Activated naive CD8-positive, alpha-beta T cell treated with anti-CD3 and anti-CD28 coated beads, Interleukin-2, amount 50 U/mL, for 24 hours (primary cell): ENCODE measurements at places on chromosomes 4 and X.

DNA sequence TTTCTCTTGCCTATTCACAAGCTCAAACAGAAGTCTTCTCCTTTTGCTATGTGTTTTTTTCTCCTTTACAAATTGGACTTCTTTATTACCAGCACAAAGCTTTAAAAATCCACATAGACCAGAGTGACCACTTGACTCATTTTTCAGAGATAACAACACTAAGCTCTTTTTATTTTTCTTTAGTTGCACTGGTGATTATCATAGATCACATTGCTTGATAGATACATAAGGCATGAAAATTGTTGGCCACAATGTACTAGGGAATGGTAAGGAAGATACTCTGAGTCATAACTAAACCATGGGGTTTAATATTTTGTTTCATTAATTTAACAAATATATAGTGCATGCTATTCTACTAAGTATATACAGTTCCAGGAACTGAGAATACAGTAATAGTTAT lies 159.0 kb downstream of the GASK1B start:
- H3K4me1 ChIP-seq, result no peaks in the 10 kb centered on the region
- no peaks in the 10 kb centered on the region for H3K36me3 ChIP-seq
- no peaks in the 10 kb centered on the region for H3K27me3 ChIP-seq
- no peak overlapping the region for H3K27ac ChIP-seq
- no peak for DNase-seq

DNA sequence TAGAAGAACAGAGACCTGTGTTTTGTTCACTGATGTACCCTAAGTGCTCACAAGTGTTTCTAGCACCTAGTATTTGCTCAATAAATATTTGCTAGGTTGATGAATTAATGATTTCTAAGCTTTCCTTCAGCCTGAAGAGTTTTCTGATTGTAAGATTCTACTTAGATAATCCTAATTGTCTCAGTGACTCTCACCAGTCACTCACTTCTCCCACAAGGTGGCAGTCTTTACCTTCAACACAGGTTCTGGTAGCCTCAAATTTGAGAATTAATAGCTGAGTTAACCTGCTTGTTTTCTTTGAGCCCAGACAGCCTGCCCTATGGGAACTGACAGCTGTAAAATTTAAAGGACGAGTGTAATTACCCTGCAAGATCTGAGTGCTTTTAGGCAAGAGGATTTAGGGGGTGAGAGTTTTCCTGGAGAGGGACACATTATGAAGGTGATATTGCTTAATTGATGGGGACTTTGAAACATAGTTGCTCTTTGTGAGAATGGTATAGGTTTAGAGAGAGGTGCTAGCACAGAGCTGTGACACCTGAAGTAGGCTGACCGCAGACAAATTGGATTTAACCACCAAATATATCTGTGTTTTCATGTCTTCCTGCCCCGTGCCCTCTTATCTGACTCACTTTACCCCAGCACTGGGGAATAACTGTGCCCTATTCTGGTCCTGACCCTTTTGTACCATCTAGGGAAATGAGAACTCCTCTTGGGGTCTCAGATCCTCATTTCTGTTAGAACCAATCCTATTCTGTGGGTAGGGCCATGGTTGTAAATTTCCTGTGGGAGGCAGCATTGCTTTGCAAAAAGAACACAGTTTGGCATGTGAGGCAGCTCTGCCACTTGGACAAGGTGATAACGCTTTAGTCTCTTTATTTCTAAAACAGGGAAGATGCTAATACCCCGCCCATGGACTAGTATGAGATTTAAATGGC lies 27.7 kb downstream of the CD38 start:
- no peaks in the 10 kb centered on the region for H3K36me3 ChIP-seq
- DNase-seq, result peak; percentile 32
- peaks cover 24% of the 10 kb centered on the region for H3K4me1 ChIP-seq
- H3K4me3 ChIP-seq, result no peak overlapping the region
- no peak overlapping the region for H3K27ac ChIP-seq

DNA sequence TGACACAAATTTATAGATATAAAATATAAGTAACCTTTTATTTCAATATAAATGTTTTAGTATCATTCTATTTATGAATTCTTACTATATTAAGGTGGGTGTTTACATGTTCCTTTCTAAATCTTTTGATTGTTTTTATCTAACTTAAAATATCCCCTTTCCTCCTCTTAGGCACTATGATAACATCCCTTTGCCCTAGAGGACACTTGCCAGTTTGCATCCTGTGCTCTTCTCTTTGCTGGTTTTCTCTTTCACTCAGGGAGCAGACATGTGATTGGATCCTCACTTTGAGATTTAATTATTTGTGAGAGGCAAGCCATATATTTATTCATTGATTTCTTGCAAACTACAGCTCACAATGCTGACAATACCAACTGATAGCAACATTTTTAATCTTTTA lies 16.2 kb downstream of the LRIT3 start:
- H3K27ac ChIP-seq, result no peak overlapping the region
- no peaks in the 10 kb centered on the region for H3K4me1 ChIP-seq
- no peak for DNase-seq
- no peak overlapping the region for H3K4me3 ChIP-seq

DNA sequence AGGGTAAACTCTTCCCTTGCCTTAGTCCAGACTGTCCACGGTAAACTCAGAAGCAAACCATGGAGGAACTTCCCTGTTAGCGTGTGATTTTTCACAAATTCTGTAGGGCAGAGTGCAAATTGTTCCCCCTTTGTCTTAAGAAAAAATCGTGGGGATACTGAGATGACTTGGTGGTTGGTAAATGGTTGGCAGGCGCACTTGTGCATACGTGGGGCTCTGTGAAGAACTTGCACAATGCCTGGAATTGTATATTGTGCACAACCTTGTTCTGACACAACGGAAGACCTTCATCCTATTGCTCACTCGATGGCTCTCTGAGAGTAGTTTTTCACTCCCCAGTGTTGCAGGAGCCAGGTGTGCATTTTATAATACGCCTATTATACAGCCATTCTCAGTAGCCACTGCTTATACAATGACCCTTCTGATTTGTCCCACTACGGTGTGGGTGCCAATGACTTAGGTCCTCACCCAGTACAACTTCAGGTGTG lies 150.0 kb downstream of the SPRY1 start:
- no peak for DNase-seq
- H3K36me3 ChIP-seq, result no peaks in the 10 kb centered on the region
- H3K4me3 ChIP-seq, result no peak overlapping the region
- H3K4me1 ChIP-seq, result no peaks in the 10 kb centered on the region
- no peak overlapping the region for H3K27ac ChIP-seq

GRCh38 chr4:7377223-7377865 lies 57.4 kb downstream of the PSAPL1 start:
- no peak overlapping the region for H3K27ac ChIP-seq
- H3K4me3 ChIP-seq, result no peak overlapping the region
- H3K36me3 ChIP-seq, result no peaks in the 10 kb centered on the region
- no peaks in the 10 kb centered on the region for H3K4me1 ChIP-seq
- peaks cover 23% of the 10 kb centered on the region for H3K27me3 ChIP-seq

DNA sequence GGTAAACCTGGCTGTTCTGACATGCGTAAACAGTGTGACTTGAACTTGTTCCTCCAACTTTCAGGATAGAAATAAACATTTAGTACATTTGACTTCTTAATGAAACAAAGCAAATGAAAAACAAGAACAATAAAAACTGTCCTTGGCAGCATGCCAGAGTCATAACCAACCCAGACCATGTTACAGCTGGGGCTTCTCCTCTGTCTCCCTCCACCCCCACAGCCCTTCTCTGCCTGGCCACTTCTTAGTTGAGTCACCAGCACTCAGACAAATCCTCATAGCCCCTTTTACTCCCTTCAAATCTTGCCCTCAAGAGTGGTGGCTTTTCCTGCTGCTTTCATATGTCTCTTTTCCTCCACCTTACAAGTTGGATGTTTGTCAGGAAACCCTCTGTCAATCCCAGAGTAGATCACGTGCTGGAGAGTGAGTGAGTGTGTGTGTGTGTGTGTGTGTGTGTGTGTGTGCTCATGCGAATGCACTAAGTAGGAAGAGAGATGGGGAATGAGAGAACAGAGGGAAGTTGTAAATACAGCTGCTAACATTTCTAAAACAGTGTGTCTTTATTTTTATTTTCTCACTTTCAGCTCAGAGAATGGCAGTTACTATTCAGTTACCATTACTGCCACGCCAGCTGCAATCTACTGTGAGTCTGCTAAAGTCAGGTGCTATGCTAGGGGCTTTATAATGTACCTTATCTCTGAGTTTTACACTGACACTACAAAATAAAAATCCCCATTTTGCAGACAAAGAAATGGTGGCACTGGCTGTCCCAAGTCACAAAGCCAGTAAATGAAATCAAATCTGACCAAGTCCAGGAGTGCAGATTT lies 15.0 kb downstream of the SCARB2 start:
- H3K4me1 ChIP-seq, result peaks cover 46% of the 10 kb centered on the region
- H3K36me3 ChIP-seq, result peaks cover 12% of the 10 kb centered on the region
- peak overlapping the region; percentile 37 for H3K27ac ChIP-seq
- peak; percentile 54 for DNase-seq
